ENCODE measurements at places on chromosomes 16 and 17.

DNA sequence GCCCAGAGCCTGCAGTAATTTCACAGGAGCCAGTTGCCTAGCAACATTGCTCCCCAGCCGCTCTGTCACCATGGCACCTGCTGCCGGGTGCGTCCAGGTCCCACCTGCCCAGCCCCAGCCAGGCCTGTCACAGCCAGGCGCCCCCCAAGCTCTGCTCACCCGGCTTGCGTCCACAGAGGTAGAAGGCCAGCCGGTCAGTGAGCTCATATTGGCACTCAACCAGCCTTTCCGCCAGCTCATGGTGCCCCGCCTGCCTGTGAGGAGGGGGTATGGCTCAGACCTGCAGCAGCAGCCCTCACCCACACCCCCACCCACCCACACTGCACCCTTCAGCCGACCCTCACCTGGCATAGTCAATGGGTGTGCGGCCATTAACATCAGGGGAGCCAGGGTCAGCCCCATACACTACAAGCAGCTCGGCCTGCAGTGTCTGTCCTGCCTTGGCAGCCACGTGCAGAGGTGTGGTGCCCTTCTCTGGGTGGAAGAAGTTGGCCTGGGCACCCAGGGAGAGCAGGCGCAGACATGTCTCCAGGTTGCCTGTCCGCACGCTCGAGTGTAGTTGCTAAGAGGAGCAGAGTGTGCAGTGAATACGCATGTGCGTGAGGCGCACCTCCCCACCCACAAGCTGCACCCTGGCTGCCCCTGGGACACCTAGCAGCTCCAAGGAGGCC lies 7.7 kb downstream of the GIT1 start:
- no peak for DNase-seq

DNA sequence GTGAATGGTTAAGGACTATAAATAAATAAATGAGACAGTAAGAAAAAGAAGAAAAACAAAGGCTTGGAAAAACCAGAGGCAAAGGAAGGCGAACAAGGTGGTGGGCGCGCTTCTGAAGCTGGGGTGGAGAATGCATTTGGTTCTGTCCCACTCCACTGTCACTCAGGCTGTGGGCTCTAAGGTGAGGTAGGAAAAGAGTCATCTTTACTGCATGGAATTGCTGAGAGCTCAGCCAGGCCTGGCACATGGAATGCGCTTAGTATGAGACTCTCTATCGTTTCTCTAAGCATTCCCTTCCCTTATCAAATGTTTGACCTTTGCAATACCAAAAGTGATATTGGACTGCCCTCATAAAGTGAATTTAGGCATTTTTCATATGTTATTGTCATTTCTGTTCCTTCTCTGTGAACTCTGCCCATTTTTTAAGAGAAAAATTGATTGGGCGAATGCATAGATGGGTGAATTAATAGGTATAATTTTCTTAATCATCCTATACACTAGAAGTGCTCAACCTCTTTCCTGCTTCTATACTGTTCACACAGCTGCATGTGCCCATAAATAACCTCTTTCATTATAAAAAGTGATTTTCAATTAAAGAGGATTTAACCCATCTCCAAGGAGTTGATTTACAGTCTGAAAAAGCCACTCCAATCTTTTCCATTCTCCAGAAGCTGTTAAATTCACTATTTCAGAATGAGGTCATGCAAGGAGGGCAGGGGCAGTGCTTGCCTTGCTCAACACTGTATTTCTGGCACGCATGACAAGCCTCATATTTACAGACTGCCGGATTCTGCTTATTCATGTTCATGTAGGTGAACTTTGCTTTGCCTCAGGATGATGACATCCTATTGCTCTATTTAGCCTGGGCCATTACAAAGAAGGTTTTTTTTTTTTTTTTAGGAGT lies 87.7 kb downstream of the MYH10 start:
- no peak for DNase-seq

DNA sequence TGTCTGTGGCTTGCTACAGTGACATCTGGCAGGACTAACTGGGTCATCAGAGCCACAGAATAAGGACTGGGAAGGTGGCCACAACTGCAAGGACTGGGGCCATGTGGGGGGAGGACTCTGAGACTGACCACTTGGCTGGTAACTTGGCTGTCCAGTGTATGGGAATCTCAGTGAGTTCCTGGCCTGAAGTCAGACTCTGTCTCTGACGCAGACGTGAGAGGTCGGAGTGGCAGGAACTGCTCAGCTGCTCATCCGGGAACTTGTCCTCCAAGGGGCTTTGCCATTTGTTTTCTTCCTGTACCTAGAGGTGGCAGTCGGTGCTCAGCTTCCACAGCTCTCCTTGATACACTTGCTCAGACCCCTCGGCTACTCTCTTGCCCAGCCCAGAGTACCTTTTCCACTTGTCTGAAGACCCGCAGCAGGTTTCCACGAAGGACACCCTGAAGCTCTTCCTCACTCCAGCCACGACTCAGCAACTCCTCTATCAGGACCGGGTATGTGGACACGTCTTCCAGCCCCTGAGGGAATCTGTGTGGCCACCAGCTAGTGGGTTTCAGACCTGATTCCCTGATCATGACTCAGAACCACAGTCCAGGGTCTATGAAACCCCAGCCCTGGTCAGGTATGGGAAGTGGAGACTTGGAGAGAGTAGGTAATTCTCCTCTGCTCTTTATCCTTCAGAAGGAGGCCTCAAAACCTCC lies 7.3 kb upstream of the DPEP3 start:
- DNase-seq, result no peak

DNA sequence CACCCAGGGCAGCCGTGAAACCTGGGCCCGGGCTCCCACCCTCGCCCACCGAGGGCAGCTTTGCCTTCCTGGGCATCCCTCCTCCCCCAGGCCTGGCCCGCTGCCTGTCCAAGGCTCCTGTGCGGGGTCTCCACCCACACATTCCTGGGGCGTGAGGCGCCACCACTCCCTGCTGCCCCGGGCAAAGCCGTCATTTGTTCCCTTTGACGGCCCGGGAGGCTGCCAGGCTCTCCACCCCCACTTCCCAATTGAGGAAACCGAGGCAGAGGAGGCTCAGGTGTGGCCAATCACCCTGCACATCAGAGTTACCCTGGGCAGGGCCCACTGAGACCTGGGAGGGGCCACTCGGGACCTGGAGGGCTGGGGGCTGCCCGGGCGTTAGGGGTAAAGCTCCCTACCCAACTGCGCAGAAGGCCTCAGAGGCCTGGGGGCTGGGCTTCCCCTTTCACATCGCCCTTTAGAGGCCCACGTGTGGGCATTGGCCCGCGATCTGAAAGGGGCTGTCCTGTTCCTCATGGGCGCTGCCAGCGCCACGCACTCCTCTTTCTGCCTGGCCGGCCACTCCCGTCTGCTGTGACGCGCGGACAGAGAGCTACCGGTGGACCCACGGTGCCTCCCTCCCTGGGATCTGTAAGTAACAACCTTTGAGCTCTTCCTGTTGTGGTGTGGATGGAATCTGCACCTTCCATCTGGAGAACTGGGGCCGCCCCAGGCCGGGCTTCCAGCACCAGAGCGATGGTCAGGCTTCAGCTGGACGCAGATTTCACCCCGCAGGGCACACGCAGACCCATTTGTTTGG lies at the start of gene MSLN:
Gene MSLN, plus strand, starts transcription at position 190 of the 799 bp plus-strand sequence. CDS start 1,947 bp downstream, outside the sequence.
- no peak for DNase-seq

- DNase-seq, result no peak
Measured at GRCh38 chr17:77321649-77322513, 181.1 kb downstream of the SEC14L1 start.

DNA sequence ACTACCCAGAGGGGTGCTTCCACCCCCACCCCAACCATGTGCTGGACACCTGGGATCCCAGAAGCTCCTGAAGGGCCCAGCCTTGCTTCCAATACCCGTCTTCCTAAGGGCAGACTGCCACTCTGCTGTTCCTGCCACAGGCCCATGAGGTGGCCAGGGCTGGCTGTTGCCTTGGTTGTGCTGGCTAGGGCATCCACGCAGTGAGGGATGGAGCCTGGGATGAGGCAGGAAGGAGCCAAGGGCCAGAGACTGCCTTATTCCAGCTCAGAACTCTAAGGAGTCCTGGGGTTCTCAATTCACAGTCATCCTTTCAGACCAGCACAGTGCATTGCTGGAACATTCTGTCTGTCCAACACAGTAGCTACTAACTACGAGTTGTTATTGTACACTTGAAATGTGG lies 37.8 kb downstream of the BCO1 start:
- no peak for DNase-seq

- no peak for DNase-seq
Measured at GRCh38 chr16:49127103-49127502, 154.5 kb downstream of the CBLN1 start.

DNA sequence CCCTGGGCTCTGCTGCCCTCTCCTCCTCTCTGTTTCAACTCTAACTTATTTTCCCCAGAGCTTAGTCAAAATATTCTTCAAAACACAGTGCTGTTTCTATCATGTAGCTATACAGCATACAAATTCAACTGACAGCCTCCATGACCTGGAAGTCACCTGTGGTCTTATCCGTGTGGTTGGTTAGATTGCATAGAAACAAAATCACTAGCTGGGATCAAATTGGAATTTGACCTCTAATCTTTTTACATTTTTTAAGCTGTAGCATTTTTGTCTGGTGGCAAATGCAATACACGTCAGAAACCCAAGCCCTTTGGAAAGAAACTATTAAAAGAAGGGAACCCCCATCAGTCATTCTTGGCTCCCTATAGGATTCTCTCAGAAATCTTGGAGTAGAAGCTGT lies 57.3 kb downstream of the ABCC12 start:
- DNase-seq, result no peak

- DNase-seq, result no peak
Measured at GRCh38 chr17:82751171-82751570, 694 bp upstream of the TBCD start.

Data from smooth muscle cell of the brain vasculature (primary cell).